ENCODE measurements at places on chromosomes 7 and 10. TPM values are rescaled to one million over a fixed set of nuclear protein-coding genes. Genes with fewer than 3 reads are reported as not detected.

Gene AOC1
- 0.06 TPM for total RNA-seq

Gene SORBS1
- total RNA-seq = 0.58 TPM

Gene IFT22
- total RNA-seq = 54.2 TPM

Gene VWA2
- total RNA-seq = 0.05 TPM

Gene ZNF487
- 6.3 TPM for total RNA-seq

Gene FXYD4
- not detected for total RNA-seq

Gene GPAM
- 8.5 TPM for total RNA-seq

Gene PRSS1
- total RNA-seq = not detected

Gene TIMM23
- 160 TPM for total RNA-seq

Gene ADCK2
- 21.0 TPM for total RNA-seq

Gene ANXA8L1
- 127 TPM for total RNA-seq

Gene GNAT3
- total RNA-seq = not detected

Gene ELFN1
- 0.37 TPM for total RNA-seq

Gene GALNT17
- total RNA-seq = not detected

Gene MET
- total RNA-seq = 102 TPM

Gene CDK14
- 0.08 TPM for total RNA-seq

Gene ANKRD22
- total RNA-seq = 0.31 TPM

Gene CFAP46
- 1.4 TPM for total RNA-seq

Gene ALOX5
- 0.29 TPM for total RNA-seq

Gene SPDYE2
- total RNA-seq = not detected

Gene VWC2
- total RNA-seq = not detected

Gene LOXL4
- 1.5 TPM for total RNA-seq

Gene PPP1R9A
- total RNA-seq = 4.0 TPM

Gene DHTKD1
- 7.4 TPM for total RNA-seq

Gene CDHR3
- total RNA-seq = 4.0 TPM

Gene TLX1
- not detected for total RNA-seq

Gene ASB10
- total RNA-seq = not detected

Gene SUGCT
- 0.58 TPM for total RNA-seq

Gene ACSL5
- 0.41 TPM for total RNA-seq

Gene NAT16
- total RNA-seq = 0.12 TPM

Gene UROS
- total RNA-seq = 60.8 TPM

Gene CRYGN
- not detected for total RNA-seq
